ENCODE measurements at places on chromosomes 6 and 20. TPM values are rescaled to one million over a fixed set of nuclear protein-coding genes. Genes with fewer than 3 reads are reported as not detected.

The CCND3 gene
- total RNA-seq: 26.9 TPM

The ZSWIM3 gene
- total RNA-seq: 4.9 TPM

The TRIM31 gene
- total RNA-seq: not detected

The FUT9 gene
- total RNA-seq: not detected

The IRF4 gene
- under 0.01 TPM for total RNA-seq

The MRPL18 gene
- total RNA-seq: 62.9 TPM

The PACSIN1 gene
- not detected for total RNA-seq

The POM121L2 gene
- total RNA-seq: not detected

The MTFR2 gene
- total RNA-seq: 8.1 TPM

The EGFL8 gene
- 0.66 TPM for total RNA-seq

The CSTF1 gene
- total RNA-seq: 42.4 TPM

The TGM3 gene
- total RNA-seq: not detected

The SLC2A4RG gene
- 32.0 TPM for total RNA-seq

The FILIP1 gene
- 0.62 TPM for total RNA-seq

The TPBG gene
- total RNA-seq: 93.1 TPM

The COL19A1 gene
- under 0.01 TPM for total RNA-seq

Data from uterine smooth muscle cell (primary cell).